Stimulated activated CD8-positive, alpha-beta memory T cell treated with anti-CD3 and anti-CD28 coated beads, Interleukin-4, amount 100 ng/mL, for 1 hour (primary cell): ENCODE measurements at places on chromosomes 1 and 21.

DNA sequence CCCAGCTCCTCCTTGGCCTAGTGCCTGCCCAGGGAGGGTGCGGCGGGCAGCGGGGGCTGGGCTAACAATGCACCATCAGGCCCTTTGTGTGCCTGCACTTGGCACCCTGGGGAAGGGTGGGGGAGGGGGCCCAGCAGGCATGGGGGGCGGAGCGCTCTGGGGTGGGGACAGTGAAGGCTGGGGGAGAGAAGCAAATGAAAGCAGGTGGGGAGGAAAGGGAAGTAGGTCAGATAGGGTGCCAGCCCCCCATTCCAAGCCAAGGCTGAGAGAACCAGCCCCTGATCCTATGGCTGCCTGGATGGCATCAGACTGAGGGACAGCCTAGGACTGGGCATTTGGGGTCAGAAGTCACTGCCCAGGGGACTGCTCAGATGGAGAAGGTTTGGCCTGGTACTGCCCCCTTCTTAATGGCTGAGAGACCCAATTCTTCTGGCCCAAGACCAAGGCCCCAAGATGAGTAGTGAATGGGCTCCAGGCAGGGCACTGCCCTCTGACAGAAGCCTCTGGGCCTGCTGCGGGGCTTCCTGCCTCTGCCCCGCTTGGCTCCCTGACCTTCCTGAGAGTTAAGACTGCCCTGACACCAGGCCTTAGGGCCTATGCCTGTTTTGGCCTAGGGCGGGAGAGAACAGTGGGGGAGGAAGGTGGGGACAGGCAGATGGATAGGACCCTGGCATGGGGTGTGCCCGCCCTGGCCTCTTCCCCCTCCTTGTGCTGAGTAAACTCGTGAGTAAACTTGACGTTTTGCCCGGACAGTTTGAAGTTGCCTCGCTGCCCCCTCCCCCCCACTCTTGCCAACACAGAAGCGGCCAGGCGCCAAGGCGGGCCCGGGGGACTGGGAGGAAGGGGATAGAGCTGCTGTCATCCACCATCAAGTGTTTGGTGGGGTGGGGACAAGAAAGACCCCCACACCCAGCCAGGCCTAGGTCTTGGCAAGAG, 2.7 kb downstream of the ZBTB7B start:
- DNase-seq: no peak

DNA sequence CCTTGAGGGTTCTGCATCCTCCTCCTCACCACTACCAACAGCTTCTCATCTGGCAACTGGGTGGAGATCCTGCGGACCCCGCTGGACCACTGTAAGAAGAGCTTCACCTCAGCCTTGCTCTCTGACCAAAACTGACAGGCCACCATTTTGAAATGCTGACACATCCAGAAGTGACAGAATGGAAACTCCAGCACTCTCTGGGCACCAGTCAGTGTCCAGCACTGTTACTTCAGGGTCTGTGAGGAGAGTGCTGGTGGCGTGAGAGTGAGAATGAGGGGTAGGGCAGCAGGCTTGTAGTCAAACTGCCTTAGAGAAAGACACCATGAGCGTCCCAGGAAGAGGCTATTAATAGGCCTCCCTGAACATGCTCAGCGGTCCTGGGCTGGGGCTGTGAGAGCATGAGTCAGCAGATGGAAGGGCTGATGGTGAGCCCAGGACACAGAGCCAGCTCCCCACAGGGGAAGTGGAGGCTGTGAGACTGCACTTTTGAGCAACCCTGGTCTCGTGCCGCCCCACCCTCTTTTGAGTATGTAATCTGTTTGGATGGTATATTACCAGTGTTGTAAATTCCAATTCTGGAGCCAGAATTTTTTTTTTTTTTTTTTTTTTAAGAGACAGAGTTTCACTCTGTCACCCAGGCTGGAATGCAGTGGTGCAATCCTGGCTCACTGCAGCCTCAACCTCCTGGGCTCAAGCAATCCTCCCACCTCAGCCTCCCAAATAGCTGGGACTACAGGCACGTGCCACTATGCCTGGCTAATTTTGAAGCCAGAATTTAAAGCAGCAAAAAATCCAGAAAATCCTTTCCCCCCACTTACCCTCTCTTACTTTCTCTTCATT, 34.4 kb upstream of the SLC30A1 start:
- DNase-seq: no peak

GRCh38 chr1:239719642-239720258, 333.4 kb downstream of the CHRM3 start:
- no peak for DNase-seq

DNA sequence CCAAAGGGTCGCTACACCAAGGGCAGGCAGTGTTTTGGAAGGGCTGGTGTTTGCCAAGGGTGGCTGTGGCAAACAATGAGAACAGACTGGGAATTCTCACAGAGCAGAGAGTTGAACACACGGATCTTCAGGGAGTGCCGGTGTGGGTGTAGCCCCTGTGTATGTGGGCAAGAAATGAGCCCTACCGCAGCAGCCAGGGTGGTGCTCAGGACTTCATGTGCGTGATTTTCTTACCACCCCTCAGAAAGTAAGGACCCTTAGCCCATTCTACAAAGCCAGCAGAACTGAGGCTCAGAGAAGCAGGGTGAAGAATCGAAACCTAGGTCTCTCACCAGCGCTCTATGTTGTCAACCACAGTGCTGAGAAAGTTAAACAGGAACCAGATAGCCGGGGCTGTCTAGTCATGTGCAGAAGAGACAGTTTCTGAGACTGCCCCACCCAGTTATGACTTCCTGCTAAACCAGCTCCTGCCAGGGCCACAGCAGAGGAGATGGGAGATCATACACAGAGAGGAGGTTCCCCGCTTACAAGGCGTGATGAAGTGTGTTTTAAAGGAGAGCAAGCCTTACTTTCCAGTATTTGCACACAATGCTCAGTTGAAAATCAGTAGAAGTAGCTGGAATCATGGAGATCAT, 21.9 kb upstream of the MORC3 start:
- peak; percentile 46 for DNase-seq

GRCh38 chr1:212677136-212677535, 22.5 kb downstream of the BATF3 start:
- DNase-seq: no peak

GRCh38 chr1:222769181-222769580, 32.2 kb downstream of the FAM177B start:
- no peak for DNase-seq

DNA sequence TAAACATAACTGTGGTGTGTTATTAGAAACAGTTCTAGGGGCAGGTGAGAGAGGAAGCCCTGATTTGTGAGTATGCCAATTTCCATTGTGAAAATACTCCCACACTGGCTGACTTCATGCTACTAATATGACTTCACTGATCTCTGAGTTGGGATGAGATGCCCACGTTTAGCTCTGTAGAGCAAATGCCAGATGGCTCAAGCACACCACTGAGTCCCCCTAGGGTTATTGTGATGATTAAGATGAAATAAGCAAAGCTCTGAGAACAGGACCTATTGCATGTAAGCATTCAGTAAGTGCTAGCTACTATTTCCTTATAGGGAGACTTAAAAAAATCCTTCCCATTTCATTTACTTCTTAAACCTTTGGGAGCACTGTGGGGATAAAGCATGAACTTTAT, 117.6 kb downstream of the CENPF start:
- DNase-seq: no peak

DNA sequence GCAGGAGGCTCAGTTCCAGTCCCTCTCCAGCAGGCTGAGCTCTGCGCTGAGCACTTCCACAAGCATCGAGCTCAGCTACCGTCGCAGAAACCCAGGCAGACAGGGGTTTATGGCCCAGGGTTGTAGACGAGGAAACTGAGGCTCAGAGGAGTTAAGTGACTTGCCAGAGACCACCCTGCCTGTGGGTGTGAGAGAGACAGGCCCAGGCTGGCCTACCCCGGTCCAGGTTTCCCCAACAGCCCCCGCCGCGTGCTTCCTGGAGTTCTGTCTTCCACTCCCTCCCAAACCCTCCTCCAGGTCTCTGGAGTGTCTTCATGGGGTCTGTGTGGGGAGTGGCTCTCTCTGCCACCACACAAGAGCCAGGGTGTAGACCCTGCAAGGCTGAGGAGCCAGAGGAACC, 615.9 kb downstream of the PTPRU start:
- no peak for DNase-seq

DNA sequence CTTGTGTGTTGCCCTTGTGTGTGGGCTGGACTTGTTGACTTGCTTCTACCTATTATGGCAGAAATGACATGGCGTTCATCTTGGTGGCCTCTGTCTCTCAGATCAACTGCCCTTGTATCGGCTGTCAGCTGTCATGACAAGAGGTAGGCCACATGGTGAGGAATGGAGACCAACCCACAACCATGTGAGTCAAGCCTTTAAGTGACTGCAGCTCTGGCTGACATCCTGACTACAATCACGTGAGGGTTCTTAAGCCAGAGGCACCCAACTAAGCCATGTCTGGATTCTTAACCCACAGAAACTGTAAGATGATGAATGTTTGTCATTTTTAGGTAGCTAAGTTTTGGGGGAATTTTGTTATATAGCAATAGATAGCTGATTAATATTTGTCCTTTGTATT, 82.1 kb downstream of the KCND3 start:
- DNase-seq: no peak
